ENCODE measurements at places on chromosomes 7 and 10.

DNA sequence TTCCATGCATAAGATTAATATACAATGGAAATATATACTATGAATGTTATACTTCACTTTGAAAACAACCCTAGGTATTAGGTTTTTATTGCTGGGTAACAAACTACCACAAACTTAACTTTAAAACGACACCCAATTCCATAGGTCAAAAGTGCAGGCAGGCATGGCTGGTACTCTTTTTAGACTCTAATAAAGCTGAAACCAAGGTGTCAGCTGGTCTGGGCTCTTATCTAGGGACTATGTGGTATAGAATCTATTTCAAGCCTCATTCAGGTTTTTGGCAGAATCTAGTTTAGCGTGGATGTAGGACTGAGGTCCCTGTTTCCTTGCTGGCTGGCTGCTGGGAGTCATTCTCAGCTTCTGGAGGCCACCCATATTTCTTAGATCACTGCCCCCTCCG is 65.0 kb upstream of the TMEM168 start:
- DNase-seq = no peak

GRCh38 chr10:452512-453426 is 236.7 kb downstream of the DIP2C start:
- DNase-seq = no peak

DNA sequence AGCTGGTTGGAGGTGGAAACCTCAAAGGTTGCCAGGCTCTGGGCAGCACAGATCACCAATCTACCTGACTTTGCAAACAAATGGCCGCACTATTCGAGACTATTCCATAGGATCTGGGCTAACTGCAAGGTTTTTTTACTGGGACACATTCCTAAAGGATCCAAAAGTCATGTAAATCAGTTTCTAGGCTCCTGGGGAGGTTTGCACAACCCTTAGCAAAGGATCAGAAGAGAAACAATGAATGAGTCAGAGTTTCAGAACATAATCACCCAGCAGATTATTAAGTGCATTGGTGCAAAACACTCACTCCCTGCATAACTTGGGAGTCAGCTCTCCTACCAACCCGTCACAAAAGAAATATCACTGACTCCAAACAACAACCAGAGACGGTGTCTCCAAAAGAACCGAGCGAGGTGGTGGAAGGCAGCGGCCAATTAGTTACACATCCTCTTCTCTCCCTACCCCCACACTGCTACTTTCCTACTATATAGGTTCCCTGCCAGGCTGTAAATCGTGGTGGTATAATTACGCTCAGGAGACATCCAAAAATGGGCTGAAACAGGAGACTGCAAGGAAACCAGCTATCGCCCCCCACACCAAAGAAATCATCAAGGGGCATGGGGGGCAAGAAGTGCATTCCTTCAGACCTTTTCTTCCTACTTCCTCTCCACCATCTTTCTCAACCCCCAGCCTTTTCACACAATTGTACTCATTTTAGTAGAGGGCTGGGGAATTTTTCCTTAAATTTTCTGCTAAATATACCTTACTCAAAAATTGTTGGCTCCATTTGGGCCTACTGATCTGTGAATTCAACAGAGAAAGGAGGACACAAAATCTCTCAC is 3.2 kb downstream of the UBE2H start:
- no peak for DNase-seq

DNA sequence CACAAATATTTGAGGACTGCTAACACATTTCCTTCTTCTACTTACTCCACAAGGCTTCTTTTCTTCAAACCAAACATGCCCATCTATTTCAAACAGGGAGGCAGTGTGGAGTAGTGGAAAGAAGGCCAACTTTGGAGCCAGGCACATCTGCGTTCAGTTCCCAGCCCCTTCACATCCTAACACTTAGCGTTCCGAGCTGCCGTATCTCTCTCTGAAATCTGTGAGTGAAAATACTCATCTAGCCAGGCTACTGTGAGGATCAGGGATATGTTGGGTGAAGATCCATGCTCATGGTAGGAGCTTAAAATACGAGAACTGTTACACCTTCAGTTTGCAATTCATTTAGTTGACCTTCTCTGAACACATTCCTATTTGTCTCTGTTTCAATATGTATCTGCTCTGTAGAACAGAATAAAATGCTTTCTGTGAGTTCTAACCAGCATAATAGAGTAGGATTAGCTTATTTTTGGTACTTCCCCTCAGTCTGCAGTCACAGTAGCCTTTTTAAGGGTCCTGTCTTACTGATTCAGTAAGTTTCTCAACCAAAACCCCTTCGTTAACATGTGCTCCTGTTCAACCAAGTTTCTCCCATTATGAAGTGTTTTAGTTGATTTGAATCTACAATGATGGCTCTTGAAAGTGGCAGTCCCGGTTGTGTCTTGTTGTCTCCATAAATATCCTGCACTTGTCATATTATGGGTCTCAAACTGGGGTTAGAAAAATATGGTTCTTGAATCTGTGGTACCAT is 3.3 kb upstream of the MEST start:
- DNase-seq = no peak

DNA sequence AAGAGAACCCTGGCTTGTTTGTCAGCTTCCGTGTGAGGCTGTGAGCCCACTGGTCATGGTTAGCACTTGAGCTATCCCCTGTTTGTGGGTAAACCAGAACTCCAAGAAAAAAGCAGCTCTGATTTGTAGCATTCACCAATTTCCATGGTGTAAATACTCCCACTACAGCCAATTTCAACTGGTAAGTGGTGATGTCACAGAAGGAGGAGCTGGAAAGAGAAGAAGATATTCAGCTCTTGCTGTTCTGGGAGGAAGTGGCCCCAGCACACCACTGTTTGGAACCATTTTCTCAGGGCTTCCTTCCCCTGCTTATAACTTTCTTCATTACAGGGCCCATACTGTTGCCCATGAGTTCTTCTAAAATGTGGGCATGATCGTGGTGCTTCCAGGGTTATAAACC is 500.1 kb upstream of the ZMIZ1 start:
- DNase-seq = no peak

- peak; percentile 82 for DNase-seq
These were observed 115.7 kb upstream of the CACNA2D1 start for GRCh38 chr7:82559193-82559805.
